Activated CD4-positive, alpha-beta memory T cell treated with anti-CD3 and anti-CD28 coated beads for 36 hours (primary cell): ENCODE measurements at places on chromosomes 7 and 10. TPM values are rescaled to one million over a fixed set of nuclear protein-coding genes. Genes with fewer than 3 reads are reported as not detected.

GRCh38 chr7:26292768-26293560 is 1.3 kb downstream of the SNX10 start:
- peak; percentile 20 for DNase-seq

DNA sequence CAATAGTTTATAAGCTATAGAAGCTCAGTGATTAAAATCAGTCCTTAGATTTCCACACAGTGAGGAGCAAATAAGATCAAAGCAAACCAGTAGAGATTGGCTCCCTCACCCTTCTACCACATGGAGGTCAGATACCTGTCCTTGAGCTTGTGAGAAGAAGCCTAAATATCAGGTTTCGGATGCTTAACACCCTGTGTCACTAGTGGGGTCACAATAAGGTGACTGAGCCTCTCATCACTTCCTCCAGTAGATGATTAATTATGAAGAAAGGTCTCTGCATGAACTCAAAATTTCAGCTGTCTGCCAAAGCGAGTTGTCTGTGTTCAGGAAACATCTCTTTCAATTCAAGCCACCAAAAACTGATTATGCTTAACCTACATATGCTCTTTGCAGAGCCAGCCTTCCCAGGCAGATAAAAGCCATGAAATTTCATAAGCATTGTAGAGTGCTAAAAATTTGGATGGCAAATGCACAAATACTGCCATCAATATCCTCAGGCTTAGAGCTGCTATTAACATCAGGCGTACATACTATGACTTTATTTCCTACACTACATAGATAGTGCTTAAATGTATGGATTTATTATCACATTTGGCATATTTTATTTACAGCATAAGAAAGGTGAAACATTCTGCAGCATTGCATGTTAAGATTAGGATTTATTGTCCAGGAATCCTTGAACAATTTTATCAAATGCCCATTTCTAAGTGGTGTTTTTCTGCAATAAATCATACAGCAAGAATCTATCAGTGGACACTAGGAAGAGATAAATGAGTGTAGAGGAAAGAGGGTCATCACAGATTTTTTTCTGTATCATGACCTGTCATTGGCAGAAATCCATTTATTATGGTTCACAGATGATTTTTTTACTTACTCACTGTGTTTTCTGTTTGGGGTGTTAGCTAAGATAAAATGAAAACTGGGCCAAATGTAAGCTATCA is 285.1 kb upstream of the SP8 start:
- no peak for DNase-seq

DNA sequence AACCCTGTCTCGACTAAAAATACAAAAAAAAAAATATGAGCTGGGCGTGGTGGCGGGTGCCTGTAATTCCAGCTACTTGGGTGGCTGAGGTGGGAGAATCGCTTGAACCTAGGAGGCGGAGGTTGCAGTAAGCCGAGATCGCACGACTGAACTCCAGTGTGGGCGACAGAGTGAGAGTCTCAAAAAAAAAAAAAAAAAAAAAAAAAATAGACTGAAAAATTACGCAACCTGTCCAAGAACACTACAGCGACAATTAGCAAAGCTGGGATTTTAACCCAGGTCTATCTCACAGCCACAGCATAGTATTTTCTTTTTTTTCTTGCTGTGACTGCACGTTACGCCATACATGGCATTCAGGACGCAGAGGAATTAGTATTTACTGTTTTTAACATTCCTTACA is 1.1 kb upstream of the RABGEF1 start:
- no peak for DNase-seq

DNA sequence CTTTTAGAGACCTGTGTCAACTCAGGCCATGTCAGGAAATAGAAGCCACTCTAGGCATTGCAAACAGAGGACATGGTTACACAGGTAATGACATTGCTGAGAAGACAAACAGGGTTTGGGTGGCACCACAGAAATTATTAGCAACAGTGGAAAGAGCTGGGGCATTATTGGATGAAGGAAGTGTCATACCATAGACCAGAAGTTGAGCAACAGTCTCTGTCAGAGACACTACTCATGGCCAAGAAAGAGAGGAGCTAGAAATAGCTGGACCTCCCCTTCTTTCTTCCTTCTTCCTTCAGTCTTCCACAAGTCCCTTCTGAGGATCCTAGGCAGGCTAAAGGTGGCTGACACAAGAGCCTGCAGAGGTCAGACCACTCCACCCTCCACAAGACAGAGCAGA is 4.2 kb upstream of the LIPA start:
- DNase-seq, result no peak

GRCh38 chr7:21185653-21186265 is 242.1 kb upstream of the SP4 start:
- DNase-seq, result no peak

GRCh38 chr7:22255342-22255741 is 101.6 kb downstream of the RAPGEF5 start:
- DNase-seq, result peak; percentile 23

GRCh38 chr7:70763961-70764691 is 367.8 kb upstream of the GALNT17 start:
- DNase-seq, result peak; percentile 67

DNA sequence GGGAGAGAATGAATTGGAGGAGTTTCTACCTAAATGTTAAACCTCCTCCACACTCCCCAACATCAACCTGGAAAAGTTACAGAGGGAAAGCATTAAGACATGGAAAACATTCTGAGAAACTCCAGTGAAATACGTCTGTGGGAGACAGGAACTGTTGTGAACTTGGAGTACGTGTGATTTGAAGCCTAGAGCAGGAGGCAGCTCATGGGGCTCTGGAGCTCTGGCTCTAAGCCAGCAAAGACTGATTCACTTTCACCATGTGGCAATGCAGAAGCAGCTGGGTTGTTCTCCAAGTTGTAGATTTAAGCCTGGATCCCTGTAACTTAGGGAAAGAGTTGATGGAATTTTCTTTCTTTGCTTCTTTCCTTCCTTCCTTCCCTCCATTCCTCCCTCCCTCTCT is 503.2 kb downstream of the NRG3 start:
- no peak for DNase-seq

DNA sequence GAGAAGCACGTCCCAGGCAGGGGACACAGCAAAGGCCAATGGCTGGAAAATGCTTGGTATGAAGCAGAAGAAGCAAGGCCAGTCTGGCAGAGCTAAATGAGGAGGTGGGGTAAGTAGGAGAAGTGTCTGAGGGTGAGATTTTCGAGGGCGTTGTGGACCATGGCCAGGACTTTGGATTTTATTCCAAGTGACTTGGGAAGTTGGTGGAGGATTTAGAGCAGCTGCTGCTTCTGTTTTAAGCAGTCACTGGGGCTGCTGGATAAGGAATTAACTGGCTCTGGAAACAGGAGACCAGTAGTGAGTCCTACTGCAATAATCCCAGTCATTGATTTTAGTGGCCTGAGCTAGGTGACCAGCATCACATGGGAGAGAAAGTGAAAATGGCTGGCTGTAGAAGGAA is 67.6 kb upstream of the GSDME start:
- DNase-seq, result no peak

- DNase-seq, result peak; percentile 72
Measured at GRCh38 chr7:139035586-139036353, at the start of gene ZC3HAV1L. Gene ZC3HAV1L (minus strand): TSS chr7:139036042. CDS start chr7:139036017, 25 bp downstream.

- no peak for DNase-seq
Measured at GRCh38 chr7:158383665-158384064, 204.0 kb downstream of the PTPRN2 start.

DNA sequence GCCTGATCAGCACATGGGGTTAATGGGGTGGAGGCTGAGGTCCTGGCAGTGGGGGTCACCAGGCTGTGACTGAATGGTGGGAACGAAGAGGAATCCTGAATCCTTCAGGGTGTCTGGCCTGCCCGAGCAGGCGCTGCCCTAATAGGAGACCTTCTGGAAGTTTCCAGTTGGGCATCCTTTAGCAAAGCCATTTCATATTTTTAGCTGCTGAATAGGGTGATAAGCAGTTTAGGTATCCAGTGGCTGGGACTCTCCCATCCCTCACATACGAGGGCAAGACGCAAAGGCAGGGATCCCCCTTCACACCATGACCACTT is 159.3 kb downstream of the SH3PXD2A start:
- no peak for DNase-seq

DNA sequence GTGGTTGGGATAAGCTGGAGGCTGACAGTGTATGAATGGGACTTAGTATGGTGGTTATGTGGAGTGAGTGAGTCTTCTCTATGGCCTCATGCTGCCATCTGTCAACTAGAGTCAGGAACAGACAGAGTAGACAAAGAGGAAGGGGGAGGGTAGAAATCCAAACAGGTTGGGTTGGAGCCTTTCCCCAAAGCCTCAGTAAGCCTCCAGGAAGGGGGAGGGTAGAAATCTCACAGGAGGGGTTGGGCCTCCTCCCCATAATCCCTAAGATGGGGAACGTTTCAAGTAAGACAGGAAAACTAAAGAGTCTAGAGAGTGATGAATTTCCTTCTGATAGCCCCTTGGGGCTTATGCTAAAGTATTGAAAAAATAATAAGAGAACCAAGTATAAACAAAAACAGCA is 2.0 kb upstream of the AKR1B15 start:
- no peak for DNase-seq

DNA sequence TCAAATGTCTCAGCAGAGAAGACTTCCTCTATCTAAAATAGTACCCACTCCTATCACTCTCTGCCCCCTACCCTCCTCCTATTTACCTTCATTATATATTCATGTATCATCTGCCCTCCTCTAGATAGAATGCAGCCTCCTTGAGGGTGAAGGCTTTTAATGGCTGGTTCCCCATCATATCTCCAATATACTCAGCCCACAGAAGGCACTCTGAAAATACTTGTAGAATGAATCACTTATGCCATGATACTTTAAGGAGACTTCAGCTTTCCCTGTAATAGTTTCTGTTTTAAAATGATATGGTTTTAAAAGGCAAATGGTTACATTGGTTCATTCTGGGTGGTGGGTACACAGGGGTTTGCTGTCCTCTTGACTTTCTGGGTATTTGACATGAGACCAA is 25.3 kb downstream of the GFRA1 start:
- DNase-seq, result no peak

DNA sequence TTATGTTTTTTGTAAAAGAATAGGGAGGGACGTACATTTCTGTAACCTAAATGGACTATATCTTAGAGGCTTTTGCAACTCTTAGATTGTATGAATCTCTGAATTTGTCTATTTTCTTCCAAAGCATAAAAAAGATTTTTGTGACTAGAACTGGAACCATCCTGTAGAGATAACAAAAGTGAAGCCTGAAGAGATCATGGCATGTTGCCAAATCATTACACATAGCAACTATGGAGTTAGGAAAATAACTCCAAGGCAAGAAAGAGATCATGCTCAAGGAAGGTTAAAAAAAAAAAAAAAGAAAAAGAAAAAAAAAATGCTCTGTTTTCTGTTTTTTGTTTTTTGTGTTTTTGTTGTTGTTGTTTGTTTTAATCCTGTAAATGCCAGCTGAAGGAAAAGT is 567.7 kb upstream of the ZWINT start:
- no peak for DNase-seq

DNA sequence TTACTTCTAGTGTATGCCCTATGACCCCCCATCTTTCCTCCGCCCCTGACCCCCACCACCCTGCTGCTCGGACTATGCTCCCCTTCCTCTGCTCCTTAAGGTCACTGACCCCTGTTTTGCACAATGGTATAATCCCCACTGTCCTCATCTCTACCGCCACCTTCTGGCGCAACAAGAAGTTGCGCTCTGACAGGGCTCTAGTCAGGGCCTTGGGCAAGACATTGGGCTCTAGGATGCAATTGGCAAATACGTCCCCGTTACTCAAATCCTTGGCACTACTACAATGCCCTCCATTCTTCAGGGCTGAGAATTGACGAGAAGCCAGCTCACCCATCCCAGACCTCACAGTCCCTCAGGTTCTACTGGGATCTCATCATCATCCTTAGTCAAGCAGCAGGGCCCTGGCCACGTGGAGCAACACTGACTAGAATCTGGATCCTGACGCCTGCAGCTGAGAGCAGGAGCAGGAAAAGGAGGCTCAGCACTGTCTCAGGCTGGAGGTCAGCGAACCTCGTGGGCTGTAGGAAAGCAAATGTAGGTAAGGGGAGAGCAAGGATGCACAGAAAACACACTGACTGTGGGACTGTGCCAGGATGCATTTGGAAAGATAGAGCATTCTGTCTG is 10.6 kb downstream of the LRIT2 start:
- DNase-seq, result peak; percentile 62

- no peak for DNase-seq
Measured at GRCh38 chr10:120580918-120581895, 124.2 kb downstream of the PLPP4 start.

DNA sequence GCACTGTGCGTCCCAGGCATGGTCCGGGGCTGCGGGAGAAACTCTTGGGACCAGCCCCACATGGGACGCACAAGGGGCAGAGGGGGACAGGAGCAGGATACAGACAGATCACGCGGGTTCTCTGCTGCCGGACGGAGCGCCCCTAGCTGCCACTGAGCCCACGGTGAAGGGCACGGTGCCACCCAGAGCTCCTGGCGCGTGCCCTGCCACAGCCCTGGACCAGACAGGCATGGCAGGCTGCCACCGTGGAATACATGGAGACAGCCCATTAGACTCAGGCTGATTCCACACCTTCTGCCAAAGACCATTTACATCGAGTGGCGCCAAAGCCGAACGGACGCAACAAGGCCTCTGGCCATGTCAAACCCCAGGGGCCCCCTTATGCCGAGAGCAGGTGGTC is 90.4 kb downstream of the MAD1L1 start:
- DNase-seq, result no peak

DNA sequence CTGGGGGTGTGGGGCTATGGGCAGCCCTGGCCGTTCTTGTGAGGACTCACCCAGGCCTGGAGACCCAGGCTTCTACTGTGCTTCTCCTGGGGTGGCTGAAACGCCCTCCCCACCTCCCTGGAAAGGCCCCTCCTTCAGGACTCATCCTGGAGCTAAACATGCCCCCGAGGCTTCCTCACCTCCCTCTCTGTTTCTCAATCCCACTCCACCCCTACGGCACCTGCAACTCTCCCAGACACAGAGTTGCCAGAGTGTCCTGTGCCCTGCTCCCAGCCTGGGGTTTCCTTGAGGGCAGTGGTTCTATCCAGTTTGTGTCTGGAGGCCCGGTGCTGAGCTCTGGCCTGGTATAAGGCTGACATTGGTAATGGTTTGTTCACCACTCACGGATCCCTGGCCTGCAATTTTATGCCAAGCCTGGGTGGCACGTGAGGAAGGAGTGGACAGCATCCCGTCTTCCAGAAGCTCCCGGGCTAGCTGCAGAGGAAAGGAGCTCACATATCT is 68.0 kb downstream of the GRID1 start:
- no peak for DNase-seq

DNA sequence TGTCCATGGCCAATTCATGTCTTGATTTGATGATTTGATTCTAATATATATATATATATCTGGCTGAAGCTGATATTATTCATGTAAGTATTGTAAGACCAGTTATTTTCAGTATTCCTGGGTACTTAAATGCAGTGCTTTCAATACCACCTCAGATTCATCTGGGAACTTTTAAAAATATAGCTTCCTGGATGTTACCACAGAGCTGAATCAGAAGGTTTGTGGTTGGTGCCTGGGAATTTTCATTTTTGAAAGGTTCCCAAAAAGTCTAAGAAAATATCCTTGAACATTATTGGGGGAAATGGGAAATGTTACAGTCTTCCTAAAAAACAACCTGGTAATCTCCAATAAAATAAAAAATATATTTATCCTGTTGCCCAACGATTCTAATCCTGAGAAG is 10.7 kb upstream of the PPP3CB start:
- no peak for DNase-seq

GRCh38 chr10:23448802-23449570 is 10.1 kb downstream of the OTUD1 start:
- no peak for DNase-seq

GRCh38 chr7:7719236-7719635 is 829 bp upstream of the RPA3 start:
- peak; percentile 62 for DNase-seq

The GHRHR gene
- total RNA-seq, result not detected

The MRLN gene
- not detected for total RNA-seq

The CCT6A gene
- total RNA-seq, result 230 TPM

The GBX1 gene
- not detected for total RNA-seq

The PPP1R3A gene
- not detected for total RNA-seq

The SPDYE2 gene
- total RNA-seq, result not detected

The ALDH18A1 gene
- 69.5 TPM for total RNA-seq
